ENCODE measurements at places on chromosomes 7 and 10.

DNA sequence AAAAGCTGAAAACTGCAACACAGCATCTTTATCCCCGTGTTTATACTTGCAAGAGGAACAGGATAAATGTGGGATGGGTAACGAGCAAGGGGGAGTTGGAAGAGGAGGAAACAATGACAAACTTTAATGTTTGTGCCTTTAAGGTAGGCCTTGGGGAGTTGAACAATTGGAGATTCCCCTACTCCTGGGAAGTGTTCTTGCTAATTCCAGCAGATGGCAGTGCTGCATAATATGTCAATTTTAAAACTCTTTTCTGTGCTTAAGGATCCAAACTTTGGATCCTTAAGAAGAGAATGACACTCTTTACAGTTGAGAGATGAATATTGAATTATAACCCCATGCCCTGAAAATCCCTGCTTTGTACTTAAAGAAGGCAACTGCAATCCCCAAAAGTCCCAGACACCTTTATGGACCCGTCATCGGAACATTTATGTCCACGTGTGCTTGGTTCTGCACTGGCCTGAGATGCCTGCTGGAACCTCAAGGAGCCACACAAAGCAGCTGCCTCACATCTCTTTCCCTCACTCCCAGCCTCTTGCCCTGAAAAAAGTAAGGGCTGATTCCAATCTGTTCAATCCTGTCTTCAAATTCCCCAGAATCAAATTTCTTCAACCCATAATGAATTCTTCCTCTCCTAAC, 12.0 kb downstream of the IFIT5 start:
- peak; percentile 71 for DNase-seq

GRCh38 chr7:107596881-107597581, 17.0 kb downstream of the BCAP29 start:
- DNase-seq: peak; percentile 47

GRCh38 chr10:16756561-16757221, 60.5 kb downstream of the RSU1 start:
- DNase-seq: no peak

GRCh38 chr7:74502216-74502891, 48.6 kb downstream of the GTF2IRD1 start:
- DNase-seq: no peak

DNA sequence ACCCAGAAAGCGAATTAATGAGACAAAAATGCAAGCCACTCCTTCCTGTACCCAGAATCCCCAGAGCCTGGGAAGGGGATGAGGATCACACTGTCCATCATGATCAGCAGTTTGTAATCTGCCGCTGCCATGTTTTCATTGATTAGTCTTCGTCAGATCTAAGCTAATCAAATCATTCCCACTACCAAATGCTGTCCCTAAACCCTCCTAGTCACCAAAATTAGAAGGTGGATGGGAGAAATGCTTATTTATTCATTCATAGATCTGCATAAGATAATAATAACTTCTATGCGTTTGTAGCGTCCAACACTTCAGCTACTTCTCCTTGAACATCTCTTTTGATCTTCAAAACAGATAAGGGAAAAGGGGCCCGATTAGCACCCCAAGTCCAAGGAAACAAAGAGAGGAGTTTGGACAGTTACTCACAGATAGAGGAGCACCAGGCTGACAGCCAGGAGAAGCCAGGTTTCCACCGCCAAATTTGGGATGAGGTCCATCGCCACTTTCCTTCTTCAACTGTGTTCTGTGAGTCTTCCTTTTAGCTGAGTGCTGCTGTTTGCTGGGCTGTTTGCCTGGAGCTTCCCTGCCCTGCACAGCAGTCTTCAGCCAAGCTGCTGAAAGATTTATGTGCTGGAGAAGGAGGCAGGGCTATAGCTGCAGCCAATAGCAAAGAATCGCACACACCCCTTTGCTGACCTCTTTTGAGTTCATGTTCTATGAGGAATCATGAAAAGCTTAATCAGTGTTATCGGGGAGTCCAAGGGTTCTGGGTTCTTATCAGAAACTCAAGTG, at the start of gene CYP3A5:
Gene CYP3A5 (minus strand): TSS at position 597 of the 792 bp plus-strand sequence. CDS start 100 bp downstream, at position 497.
- DNase-seq: no peak

GRCh38 chr7:154647625-154648024, 355.3 kb downstream of the PAXIP1 start:
- DNase-seq: no peak

GRCh38 chr7:132270517-132270916, 305.8 kb downstream of the PLXNA4 start:
- no peak for DNase-seq

GRCh38 chr10:129465796-129466702, 992 bp upstream of the MGMT start:
- DNase-seq: no peak

DNA sequence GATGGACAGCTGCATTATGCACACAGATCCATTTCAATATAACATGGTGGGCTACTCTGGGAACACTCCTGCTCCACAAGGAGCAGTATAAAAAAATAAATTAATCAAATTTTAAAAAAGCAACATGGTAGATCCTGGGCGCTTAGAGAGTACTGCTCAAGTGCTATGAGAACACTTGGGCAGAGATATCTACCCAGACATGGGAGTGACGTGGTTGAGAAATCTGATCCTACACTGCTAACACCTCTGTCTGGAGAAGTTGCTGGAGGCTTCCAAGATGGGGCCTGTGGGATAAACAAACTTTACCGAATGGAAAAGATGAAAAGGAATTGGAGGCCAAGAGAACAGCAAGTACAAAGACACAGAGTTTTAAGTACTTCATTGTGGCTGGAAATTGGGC, 9.0 kb downstream of the NSMCE4A start:
- no peak for DNase-seq

DNA sequence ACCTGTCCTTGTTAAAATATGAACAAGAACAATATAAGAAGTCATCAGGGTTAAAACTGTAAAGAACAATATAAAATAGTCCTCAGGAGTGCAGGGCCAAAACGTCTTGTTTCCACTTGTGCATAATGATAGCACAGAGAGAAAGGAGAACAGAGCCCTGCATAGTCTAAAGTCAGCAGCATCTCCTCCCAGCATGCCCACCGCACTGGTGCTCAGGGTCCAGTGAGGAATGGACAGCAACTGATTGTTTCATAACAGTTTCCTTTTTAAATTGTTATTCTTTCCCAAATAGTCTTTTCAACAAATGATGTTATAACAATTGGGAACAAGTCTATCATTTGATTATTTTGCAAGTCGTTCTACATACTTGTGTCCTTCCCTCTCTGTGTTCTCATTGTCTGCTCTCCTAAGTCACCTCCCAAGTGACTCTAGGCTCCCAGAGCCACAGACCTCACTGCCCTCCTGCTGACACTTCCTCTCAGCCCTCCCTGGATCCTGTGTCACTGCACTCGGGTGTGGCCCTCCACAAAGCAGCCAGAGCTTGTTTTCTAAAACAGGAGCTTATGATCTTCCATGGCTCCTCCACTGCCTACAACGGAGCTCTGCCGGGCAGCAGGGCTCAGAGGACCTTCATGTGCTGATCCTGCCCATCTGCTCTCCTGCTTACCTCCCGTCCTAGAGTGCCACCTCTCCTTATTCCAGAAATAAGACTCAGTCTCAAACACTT, 27.6 kb downstream of the COBL start:
- no peak for DNase-seq

DNA sequence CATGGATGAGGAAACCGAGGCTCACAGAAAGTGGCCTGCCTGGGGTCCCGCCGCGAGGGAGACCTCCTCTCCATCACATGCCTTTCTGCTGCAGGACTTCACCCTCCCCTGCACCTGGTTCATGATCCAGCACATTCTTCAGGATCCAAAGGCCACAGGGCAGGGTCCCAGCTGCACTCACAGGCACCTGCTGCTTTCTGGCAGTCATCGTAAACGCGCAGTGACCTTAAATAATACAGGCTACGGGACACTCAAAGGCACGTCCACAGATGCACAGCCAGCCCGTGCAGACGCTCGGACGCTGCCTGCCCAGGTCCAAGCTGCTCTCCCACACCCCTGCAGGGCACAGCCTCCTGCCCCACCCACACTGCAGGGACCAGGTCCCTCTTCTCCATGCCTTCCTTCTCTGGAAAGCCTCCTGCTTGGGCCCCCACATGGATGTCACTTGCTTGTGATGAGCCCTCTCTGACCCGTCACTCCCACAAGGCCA, 49.9 kb downstream of the CALML3 start:
- no peak for DNase-seq

DNA sequence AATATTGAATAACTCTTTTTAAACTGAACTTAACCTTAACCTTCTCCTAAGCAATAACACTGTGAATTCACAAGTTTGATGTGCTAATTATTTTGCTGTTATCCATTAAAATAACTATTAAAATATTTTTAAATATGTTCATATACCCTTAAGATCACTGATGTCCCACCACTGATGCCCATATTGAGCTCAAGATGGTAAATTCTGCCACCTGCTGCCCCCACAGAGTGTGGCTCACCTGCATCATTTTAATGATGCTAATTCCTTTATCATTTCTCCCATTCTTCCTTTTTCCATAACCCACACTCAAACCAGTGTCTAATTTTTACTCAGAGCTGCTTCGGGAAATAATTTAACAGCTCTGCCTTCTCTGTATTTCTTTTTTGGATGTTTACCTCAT, 82.3 kb upstream of the ARID5B start:
- DNase-seq: no peak

DNA sequence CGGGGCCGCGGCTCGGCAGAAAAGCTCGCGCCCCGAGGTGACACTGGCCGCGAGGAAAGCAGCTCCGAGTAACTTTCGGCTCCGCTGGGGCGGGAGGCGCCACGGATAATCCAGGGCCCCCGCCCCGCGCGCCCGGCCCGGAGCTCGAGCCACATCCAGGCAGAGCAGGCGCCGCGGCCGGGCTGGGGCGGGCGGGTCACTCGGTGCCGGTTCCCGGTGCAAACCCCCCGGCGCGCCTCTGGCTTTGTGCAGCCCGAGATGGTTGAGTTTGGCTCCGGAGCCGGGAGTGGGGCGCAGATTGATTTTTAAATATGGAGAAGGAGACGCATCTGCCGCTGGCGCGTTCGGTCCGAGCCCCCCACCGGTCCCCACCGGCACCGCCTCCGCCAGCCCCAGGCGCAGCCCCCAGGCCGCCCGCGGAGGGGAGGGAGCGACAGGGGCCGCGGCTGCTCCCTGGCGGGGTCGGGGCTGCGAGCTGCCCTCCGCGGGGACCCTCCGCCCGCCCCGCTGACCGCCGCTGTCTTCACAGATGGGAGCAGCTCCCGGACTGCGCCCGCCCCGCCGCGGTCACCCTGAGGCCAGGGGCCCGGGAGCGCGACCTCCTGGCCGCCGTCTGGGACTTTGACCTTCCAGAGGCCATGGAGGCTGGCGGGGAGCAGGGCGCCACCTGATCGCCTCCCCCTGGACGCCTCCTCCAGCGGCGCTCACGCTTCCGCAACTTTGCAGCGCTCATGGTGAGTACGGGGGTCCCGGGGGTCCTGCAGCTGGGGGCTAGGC, 643 bp downstream of the ADGRA1 start:
- DNase-seq: no peak

DNA sequence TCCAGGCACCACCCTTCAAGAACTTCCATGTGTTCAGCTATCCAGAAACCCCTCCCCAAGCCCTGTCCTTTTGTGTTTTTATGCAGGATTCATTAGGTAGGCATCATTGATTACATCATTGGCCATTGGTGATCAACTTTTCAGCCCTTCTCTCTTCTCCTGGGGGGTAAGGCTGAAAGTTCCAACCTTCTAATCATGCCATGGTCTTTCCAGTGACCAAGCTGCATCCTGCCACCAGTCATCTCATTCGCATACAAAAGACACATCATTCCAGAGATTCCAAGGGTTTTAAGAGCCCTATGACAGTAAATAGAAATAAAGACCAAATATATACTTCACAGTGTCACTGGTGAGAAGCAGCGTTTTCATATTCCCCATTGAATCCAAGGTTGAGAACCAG, 48.2 kb downstream of the DNAJC12 start:
- no peak for DNase-seq

DNA sequence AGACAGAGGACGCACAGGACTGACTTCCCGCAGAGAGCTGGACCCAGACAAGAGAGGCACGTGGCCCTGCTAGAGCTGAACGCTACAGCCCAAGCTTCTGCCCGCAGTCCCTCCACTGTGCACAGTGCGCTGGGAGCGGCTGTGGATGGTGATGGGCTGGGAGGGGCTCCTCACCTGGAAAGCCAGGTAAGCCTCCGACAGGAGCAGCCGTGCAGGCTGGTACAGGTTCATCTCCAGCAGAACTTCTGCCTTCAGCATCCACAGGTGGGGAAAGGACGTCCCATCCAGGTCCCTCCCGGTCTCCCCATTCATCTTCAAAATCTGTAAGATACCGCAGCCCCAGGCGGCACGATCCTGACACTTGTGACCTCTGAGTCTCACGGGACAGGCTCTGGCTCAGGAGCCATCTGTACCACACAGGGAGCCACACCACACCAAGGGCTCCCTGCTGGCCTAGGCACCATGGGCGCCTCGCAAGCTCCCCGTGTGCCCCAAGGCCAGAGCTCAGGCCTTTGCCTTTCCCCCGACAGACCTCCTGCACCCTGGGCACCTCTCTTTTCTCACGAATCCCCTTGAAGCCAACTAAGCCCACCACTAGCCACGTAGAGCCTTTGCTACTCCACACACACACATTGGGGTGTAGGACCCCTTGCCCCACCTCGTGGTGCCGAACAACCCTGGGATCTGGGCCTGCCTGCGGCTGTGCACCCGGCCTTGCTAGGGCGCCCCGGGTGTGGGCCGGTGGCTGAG, 76.3 kb downstream of the CFAP46 start:
- DNase-seq: no peak

Data from HAP-1 (cell line).